Suprapubic skin (tissue), 4 donors: ENCODE measurements at places on chromosomes 5 and 9. TPM values are rescaled to one million over a fixed set of nuclear protein-coding genes. Genes with fewer than 3 reads are reported as not detected.

The ZNF366 gene
- total RNA-seq, result 3.8 TPM

The WDR36 gene
- 32.2 TPM for total RNA-seq

GRCh38 chr5:88085462-88085861 lies 183.2 kb downstream of the TMEM161B start:
- DNase-seq, result no peak

DNA sequence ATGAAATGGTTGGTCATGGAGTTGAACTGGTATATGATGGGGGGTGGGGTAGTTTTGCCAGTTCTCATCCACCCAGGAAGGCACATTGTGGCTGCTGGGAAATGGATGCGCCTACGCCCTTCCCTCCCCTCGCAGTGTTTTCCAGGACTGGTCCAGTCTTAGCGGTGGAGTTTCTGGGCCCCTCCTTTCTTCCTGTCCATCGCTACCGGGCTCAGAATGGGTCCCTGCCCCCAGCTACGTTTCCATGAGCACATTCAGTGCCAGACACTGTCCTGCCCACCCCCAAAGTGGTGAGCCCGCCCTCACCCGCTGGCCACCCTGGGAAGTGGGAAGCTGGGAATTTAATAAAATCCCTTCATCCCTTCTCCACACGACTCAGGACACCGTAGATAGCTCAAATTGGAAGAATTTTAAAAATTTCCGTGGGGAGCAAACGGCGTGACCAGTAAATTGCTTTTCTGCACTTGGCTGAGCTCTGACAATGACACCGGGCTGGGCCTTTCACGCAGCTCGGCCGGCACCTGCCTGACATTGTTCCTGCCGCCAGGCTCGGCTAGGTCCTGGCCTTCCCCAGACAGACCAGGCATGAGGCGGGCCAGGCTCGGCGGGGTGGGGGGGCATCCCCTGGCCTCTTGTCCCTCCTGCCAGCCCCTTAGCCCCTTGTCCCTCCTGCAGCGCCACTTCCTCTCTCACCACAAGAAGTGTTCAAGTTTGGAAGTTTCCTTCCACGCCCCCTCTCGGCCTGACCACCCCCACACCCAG lies 3.6 kb downstream of the FGF18 start:
- DNase-seq, result peak; percentile 49

DNA sequence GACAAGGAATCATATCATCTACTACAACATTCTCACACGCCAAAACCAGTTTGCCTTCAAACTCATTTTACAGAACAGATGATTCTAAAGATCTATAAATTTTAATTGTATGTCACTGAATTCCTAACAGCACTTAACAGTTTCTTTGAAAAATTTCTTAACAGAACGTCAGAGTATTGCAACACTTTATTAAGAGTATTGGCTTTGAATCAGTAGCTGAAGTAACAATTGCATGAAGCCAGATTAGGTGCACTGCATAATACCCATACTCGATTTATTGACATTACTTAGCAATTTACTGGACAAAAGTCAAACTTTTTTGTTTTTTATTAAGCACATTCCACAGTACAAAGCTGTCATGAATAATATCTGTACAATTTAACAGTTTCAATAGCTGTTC lies 75.8 kb downstream of the SMIM23 start:
- DNase-seq, result no peak

DNA sequence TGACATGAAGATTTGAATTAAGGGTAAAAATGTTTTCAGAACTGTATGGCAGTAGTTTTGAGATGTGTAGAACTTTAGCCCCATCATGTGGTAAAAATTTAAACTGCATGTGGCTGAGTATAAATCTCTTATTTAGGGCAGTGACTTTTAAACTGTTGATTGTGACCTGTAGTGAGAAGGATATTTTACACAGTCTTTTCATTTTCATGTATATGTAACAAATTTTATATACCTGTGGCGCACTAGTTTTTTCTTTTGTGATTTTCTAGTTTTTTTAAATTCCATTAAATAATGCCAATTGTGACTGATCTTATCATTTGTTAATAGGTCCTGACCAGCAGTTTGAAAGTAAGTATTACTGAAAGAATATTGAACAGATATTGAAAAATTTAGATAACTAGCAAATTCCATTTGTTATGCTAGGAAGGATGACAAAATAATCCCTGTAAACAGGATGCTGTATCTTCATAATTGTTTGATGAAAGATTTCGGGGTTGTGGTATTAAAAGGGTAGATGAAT lies 47.2 kb downstream of the GPBP1 start:
- no peak for DNase-seq

DNA sequence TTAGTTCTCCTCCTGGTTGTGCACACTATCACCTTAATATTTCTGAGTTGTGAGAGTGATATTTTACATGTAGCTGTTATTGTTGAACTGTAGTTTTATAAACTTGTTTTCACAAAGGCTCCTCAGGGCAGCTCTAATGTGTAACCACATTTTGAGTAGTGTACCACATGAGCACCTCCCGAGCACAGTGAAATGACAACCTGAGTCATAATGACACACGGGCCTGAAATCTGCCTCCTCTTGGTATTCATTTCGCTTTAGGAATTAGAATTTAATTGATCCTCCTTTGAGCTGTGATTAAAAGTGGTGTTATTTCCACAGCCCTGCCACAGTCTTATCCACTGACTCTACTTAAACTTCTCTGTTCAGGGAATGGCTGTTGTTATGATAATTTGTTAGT lies 7.9 kb downstream of the MTRR start:
- DNase-seq, result no peak

DNA sequence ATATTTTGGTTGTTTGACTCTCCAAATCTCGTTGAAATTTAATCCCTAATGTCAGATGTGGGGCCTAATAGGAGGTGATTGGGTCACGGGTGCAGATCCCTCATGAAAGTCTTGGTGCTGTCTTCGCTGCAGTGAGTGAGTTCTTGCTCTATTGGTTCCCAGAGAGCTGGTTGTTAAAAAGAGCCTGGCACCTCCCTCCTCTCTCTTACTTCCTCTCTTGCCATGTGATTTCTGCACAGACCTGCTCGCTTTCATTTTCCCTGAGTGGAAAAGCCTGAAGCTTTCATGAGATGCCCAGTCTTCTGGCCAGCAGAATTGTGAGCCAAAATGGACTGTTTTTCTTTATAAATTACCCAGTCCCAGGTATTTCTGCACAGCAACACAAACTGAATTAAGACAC lies 221.6 kb downstream of the MAT2B start:
- DNase-seq, result no peak

- no peak for DNase-seq
Observed at GRCh38 chr5:151477101-151477500, 29.7 kb downstream of the SLC36A1 start.
